ENCODE measurements at places on chromosomes 6 and 20.
A peak's percentile ranks its signal among the peaks of the same experiment; 100 is the strongest.

- DNase-seq: no peak
These were observed 238.1 kb upstream of the TAB2 start for GRCh38 chr6:149079456-149079855.

DNA sequence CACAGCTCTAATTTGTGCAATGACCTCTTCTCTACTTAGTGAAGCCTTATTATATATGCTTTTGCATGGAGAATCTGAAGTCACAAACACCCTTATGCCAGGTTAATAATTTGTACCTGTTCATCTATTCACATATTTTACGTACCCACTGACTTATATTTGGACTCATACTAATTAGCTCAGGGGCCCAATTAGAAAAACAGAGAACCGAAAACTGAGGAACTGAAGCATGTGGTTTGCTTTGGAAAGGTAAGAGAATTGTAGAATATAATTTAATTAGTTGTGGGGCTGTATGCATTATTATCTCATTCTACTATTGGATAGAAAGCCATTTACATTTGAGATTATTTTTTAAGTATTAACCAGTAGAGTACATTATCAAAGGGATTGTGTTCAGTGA, 805.9 kb upstream of the CITED2 start:
- DNase-seq: no peak

GRCh38 chr20:62622877-62623487, 19.3 kb upstream of the SLCO4A1 start:
- no peak for DNase-seq

DNA sequence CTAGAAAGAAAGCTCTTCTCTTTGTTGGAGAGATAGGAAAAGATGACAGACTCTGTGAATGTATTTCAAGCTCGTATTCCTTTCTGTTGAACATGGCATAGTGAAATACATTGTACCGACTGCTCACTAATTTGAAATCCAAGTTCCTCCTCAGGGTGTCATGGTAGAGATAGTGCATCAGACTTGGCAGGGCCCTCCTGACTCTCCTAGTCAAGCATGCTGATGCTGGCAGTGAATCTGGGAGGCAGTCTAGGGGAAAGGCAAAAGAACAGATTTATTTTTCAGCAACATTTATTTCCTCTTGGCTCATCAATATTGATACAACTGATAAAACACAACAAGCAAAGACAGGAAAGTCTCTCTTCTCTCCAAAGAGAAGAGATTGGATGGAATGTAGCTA, 356.3 kb upstream of the IRAK1BP1 start:
- DNase-seq: no peak

GRCh38 chr6:31739639-31740396, at the start of gene MSH5:
TSS of gene MSH5 (plus strand) at chr6:31740005. CDS start at chr6:31740467, 462 bp downstream.
- peak; percentile 89 for DNase-seq

GRCh38 chr20:49583669-49584417, 15.9 kb upstream of the PTGIS start:
- no peak for DNase-seq

DNA sequence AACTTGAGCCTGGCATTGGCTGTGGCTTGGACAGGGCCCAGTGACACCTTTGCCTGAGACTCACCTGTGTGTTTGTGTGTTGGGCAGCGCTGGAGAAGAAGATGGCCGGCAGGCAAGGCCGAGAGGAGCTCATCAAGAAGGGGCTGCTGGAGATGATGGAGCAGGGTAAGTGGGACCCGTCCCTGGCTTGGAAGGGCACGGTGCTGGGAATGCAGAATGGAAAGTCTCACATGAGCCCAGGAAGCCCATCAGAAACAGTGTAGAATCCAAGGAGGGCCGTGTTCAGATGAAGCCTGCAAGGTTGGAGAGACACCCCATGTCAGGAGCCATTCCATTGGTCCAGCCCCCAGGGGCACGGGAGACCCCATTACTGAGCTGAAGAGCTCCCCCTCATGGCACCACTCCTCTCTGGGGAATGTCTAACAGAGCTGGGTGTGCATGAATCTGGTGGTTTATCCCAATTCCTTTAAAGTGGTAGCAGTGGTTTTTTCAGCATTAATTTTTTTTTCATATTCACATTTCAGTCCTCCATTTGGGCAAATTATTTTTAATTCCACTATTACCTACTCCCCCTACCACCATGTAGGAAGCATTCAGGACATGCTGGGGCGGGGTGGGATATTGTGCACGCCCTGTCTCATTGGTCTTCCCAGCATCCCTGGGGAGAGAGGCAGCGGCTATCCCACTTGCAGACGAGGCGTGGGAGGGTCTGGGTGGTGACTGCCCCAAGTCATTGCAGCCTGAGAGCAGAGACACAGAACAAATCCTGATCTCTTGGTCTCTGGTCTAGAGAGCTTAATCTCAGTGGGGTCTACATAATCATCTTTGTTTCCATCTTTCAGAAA, 143.6 kb downstream of the PHACTR3 start:
- no peak for DNase-seq

DNA sequence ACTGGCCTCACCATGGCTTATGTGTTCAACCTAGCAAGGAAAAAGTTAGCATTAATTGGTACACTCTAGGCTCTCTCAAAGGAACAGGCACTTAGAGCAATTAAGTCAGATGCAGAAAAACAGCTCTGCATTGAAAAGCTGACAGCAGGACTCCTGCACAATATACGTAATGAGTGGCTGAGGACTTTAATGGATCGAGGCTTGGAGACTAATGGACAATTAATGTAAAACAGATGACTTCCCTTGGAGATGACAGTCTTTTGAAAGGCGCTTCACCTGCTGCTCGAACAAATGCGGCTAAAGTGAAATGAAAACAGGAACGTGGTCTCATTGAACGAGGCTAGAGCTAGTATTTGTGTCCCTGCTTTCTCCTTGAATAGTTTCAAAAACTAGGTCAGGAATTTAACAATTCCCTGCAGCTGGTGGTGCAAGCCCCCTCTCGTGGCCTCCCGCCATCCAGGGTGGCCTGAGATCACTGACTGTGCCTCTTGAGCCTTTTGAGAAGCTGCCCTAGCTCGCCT, 137.1 kb downstream of the ELOVL4 start:
- DNase-seq: no peak

GRCh38 chr6:37134396-37135191, 35.4 kb upstream of the PIM1 start:
- DNase-seq: no peak

DNA sequence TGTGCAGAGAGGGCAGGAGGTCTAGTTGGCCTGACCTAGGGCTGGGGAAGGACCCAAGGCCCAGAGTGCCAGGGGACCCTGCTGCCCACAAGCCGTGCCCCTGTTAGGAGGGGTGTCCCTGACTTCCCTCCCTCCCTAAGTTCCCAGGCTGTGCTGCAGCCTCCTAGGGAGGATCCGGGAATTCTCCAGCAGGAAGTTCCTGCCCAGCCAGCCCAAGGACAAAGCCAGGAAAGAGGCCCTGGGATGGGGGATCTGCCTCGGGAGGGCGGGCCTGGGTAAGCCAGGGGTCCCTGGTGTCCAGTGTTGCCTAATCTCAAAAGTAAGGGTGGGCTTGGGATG, 9.3 kb upstream of the BAK1 start:
- no peak for DNase-seq

DNA sequence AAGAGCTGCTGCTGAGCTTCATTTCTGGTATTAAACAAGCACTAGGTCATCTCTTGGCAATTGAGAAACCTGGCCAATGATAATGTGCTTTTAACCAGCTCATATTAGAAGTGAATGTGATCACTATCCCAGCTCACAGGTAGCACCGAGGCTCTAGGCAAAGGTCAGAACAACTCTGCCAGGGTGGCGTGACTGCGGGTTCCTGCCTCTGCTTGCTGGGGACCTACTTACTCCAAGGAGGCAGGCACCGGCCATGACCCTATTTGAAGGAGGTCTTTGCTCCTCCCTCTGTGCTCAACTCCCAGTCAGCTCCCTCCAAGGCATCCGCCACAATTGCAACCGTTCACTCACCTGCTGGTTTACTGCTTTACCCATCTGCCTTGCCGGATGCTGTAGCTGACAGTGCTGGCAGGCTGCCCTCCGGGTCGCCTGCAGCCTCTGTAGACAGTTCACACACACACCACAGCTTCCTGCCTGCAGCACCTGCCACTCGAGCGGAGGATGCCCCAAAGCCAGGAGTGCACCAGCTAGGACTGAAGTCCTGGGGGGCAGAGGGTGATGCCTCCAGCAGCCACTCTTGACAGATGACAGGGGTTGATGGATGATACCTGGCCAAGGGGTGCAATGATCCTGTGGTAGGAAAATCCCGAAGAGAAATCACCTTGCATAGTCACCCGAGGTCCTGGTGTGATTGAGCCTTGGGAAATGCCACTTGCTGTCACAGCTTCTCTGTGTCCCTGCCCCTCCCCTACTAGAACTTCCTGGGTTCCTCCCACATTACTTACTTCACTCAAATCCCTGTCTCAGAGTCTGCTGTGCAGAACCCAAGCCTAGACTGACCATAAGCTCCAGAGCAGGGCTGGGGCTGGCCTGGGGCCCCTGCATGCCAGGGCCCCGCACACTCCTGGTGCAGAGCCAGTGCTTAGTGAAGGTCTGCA, 8.8 kb upstream of the VSX1 start:
- DNase-seq: no peak

GRCh38 chr20:32943490-32944052, 60.7 kb downstream of the SUN5 start:
- DNase-seq: no peak

GRCh38 chr6:136012198-136012887, 160.8 kb downstream of the PDE7B start:
- no peak for DNase-seq

DNA sequence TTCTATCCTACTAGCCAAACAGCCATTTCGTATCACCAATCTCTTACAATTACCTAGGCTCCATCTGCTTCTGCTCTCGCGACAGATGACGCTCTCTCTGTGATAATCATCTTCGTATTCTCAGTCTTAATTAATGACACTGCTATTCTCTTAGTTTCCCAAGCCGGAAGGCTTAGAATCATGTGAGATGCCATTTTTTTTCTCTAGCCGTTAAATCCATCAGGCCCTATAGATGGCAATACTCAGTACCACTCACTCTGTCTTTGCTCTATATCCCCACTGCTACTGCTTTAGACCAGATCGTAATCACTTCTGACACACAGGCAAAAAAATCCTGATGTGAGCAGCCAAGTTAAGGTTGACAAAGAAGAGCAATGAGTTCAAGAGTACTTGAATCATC, 2.1 kb upstream of the THEMIS start:
- DNase-seq: no peak

GRCh38 chr20:46364670-46365486, 41.5 kb downstream of the ELMO2 start:
- no peak for DNase-seq

GRCh38 chr6:24513602-24514001, 18.8 kb downstream of the ALDH5A1 start:
- DNase-seq: no peak

- no peak for DNase-seq
These were observed 250.1 kb downstream of the ATXN1 start for GRCh38 chr6:16511040-16511660.

DNA sequence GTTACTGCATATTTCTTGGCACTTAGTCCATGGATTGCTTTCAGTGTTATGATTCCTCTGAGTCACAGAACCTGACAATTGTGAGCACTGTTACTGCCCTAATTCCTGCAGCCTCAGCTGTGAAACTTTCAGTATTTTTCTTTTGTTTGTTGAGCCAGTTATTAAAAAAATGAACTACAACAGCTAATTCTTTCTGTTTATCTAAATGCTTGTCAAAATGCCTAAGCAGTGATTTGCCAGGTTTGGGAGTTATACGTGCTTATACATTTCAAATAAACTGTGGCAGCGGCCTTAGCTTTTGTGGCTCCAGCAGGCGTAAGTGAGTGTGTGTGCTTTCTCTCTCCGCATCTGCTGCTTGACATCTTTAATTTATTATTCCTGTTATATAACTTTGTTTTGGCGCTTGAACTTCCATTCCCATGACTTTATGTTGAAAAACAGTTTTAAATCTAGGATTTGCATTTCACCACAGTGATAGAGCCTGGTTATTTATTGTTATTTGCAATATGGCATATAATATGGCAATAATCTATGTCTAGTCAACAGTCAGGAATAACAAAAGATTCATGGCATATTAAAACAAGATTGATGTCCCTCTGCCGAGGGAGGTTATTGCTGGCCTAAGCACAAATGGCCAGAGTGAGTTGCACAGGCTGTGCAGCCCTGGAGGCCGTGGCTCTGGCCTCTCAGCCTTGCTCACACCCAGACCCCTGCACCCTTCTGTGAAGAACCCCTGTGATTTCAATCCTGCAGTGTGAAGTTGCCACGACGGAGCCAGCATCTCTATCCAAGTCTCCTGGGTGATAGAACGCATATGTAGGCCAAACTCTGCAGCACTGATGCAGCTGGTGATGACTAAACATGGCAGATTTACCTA, 303.4 kb downstream of the THBS2 start:
- no peak for DNase-seq

DNA sequence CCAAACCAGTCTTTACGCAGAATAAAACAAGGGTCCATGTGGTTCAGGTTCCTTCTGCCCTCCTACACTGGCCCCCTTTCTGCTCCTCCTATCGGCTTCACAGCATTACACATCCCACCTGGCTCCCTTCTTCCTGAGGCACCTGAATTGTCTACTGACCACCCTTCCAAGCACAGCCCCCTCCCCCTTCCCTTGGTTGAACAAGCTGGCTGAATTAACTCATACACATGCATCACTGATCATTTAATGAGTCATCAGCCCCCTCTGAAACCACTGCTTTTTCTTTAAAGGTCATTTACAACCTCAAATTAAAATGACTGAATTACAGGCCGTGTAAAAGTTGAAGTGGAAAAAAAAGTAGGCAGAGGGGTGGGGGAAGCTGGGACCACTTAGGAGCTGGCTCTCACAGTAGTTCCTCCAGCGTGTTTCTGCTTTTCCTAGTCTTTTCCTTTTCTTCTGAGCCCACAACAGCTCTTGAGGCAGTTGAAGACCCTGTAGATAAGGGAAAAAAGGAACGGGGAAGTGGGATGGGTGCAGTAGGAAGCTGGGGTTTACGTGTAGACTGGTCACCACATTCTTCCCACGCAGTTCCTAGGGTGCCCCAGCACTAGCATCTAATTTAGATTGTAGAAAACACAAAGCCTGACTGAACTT, 67.6 kb downstream of the FYN start:
- DNase-seq: no peak

GRCh38 chr6:74091136-74091793, 395.3 kb downstream of the CD109 start:
- DNase-seq: no peak

- DNase-seq: no peak
These were observed 42.9 kb upstream of the FAM83D start for GRCh38 chr20:38883081-38883980.

Data from GM12892 (cell line).